CD4-positive, alpha-beta T cell treated with Interleukin-1 beta for 1 hour (primary cell): ENCODE measurements at places on chromosomes 2 and 18.

- no peak for DNase-seq
These were observed 776.0 kb downstream of the DCC start for GRCh38 chr18:53115876-53116585.

- no peak for DNase-seq
These were observed 249.3 kb downstream of the CYP26B1 start for GRCh38 chr2:71898375-71898774.

DNA sequence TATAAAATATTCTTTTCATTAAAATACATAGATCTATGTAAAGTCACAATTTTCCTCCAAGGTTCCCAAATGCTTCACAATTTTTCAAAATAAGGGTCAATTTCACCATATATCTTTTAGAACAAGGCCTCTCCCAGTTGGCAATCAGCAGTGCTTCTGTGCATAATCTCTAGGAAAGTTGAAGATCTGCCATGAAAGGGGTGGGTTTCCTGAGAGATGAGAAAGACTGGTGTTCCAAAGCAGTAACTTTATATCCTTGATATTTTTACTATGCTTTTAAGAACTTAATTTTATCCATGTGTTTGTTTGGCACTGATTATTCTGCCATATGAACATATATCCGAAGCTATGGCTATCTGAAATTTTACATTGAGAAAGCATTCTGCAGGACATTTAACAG lies 199.4 kb upstream of the CYP26B1 start:
- no peak for DNase-seq

GRCh38 chr2:204491528-204491927 lies 53.7 kb upstream of the PARD3B start:
- DNase-seq: no peak

DNA sequence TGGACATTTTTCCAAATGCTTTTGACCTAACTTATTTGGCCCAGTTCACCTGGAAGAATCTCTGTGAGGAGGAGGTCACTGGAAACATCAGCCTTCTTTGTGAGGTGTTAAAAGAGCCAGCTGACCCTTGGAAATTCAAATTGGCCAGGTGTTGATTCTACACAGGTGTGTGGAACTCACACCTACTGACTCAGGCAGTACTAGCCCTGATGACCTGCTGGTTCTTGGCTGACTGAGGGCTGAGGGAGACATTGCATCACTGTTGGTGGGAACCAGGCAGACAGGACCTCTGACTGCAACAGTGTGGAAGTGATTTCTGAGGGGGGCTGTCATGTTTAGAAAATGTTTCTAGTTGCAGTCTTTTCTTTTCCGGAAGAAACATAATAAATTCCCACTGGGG lies 242.2 kb upstream of the LRRTM1 start:
- DNase-seq: no peak

GRCh38 chr2:81624825-81625224 lies 1320.3 kb upstream of the LRRTM1 start:
- DNase-seq: no peak

GRCh38 chr18:63107171-63107845 lies 212.3 kb downstream of the BCL2 start:
- DNase-seq: no peak

GRCh38 chr2:32366595-32366994 lies 9.8 kb downstream of the BIRC6 start:
- no peak for DNase-seq

DNA sequence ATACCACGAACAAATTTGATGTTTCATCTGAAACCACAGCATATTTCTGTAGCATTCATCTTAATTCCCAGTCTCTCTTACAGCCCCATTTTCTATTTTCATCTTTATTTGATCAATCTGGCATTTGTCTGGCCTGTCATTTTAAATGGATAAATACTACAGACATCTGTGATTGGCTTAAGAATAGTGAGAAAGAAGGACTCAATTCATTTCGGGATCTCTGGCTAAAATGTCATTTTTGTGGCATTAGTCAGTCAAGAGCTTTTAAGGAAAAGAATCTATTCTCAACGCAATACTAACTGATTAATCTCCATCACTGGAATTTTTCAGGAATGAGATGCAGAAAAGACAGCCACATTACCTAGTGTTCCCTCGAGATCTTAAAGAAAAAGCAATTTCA lies 585.9 kb downstream of the IRS1 start:
- no peak for DNase-seq

- no peak for DNase-seq
These were observed 4.8 kb upstream of the MRPL44 start for GRCh38 chr2:223952280-223952968.

DNA sequence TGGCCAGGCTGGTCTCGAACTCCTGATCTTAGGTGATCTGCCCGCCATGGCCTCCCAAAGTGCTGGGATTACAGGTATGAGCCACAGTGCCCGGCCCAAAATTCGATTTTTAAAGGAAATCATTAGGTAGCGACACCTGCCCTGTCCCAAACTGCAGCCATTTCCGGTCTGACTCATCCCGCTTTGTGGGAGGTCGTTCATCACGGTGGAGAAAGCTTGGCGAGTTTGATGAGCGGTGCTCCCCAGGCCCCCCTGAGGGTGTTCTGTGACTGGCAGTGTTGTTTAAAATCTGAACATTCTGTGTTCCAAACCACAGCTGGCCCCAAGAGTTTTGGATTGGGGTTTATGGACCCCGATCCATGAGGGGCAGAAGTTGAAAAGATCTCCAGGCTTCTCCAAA lies 53.0 kb upstream of the GLI2 start:
- no peak for DNase-seq

- no peak for DNase-seq
These were observed 25.9 kb downstream of the NRP2 start for GRCh38 chr2:205708231-205708631.

- DNase-seq: no peak
These were observed 35.8 kb upstream of the METTL21A start for GRCh38 chr2:207660994-207661393.

DNA sequence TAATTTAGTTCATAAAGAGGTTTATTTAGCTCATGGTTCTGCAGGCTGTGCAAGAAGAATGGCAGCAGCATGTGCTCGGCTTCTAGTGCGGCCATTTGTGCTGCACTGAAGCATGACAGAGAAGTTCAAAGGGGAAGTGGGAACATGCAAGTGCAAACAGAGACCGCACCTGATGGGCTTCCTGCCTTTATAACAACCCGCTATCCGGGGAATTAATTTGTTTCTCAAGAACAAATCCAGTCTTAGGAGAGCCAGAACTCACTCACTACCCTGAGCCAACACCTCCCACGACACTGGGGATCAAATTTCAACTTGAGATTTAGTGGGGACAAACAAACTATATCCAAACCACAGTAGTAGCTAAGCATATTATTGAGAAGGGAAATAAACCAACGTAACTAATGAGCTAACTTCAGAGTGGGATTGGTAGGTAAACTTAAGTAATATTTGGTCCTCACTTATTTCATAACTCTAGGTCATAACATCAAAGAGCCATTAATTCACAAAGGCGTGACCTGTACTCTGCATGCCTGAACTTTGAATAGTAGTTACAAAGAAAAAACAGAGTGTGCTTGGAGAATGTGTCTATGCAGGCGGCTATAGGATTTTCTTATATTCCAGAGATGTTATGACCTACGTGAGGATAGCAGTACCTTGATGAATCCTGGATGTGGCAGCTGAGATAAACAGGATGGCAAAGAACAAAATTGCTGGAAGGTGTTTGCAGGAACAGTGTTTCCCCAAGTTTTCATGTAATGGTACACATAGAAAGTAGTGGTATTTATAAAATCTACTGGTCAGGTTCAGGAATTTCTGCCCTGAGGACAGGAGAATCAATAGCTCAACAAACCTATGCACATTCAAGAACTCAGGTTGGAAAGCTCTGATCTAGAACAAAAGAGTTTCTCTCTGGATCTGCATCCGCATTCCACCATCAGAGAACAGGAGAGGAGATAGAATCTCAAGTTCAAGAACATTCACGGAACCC lies 845.9 kb upstream of the ID2 start:
- DNase-seq: no peak

- DNase-seq: no peak
These were observed 191.5 kb upstream of the NETO1 start for GRCh38 chr18:73059280-73059679.

DNA sequence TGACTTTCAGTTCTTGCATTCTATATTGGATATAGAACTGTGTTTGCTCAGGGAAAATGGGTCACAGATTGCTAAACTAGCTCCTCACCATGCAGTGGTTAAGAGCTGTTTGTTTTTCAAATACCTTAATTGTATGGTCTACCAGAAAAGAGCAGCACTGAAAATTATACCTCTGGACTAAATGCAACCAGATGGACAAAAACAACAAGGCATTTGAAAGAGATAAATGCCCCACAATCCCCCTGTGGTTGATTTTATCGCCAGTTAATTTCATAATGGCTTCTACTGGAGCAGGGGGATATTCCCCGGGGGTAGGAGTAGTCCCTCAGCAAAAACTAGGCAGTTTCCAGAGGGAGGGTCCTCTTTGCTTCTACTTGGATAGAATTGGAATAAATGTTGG lies 267.9 kb upstream of the TNP1 start:
- no peak for DNase-seq

DNA sequence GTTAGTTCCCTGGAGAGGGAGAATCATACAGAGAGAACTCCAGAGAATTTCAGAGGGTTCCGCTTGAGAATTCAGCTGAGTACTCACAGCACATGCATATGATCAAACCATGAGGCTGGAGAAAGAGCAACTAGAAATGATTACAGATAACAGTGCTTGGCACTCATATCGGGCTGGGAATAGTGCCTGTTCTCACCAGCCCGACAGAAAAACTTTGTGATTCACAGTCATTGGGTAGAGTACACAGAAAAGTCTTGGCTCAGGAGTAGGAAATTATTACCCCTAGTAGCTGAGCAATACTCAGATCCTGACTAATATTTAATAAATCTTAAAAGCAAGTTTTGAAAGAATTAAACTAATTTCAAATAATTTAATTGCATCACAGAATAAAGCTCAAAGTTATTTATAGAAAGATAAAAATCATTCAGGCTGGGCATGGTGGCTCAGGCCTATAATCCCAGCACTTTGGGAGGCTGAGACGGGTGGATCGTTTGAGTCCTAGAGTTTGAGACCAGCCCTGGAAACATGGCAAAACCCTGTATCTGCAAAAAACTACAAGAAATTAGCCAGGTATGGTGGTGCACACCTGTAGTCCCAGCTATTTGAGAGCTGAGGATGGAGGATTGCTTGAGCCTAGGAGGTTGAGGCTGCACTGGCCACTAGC lies 6.8 kb downstream of the WDPCP start:
- no peak for DNase-seq

GRCh38 chr18:5414546-5414945 lies 119.0 kb upstream of the ZBTB14 start:
- no peak for DNase-seq

DNA sequence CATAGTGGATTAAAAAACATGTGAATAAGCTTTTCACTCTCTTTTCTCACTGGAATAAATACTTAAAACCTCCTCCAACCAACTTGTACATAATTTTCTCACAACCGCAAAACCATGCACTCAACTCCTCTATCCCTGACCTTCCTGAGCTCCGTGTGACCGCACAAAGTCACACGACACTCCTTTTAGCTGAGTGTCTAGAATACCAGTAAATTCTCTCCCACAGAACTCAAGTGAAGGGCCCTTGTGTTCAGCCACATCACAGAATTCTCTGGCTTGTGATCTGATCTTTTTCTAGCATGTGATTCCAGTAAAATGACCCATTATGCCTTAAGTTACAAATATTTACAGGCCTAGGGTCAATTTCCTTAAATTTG lies 91.2 kb upstream of the ARL4C start:
- no peak for DNase-seq

- no peak for DNase-seq
These were observed 5.8 kb upstream of the DUSP2 start for GRCh38 chr2:96150791-96151594.

- DNase-seq: no peak
These were observed 118.4 kb downstream of the PKP4 start for GRCh38 chr2:158575051-158575635.

DNA sequence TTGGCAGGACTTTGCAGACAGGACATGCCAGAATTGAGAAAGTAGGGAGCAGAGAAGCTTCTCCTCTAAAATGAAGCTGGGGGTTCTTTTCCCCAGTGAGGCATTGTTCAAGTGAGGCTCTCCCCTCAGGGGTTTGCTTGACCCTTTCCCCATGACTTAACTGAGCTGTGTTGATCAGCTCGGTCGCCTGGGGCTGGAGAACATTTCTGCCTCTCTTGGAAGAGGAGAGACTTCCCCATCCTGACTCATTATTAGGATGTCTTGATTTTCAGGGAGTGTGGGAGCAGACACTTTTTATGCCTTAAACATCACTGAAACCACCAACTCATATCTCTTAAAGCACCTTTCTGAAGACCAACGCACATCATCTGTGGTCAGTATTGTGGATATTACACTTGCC lies 27.9 kb upstream of the GLI2 start:
- DNase-seq: no peak
